ENCODE measurements at places on chromosomes 5 and 9.

- no peak for DNase-seq
Measured at GRCh38 chr5:94661086-94661485, 42.6 kb downstream of the SLF1 start.

- no peak for DNase-seq
Measured at GRCh38 chr9:84818791-84819190, 149.3 kb downstream of the NTRK2 start.

DNA sequence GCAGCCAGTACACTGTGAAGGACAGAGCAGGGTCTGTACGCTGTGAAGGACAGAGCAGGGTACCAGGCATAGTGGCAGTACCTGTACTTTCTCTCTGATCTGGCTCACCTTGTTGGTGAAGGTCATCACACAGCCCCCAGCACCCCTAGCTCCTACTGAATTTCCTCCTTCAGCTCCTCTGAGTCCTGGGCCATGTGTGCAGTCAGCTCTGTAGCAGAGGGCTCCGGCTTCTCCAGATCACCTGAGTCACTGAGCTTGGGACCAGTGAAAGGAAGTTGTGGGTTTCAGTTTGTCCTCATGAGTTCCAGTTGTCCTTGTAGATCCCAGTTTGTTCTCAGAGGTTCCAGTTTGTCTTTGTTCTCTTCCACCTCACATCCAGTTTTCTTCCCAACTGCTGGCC is 5.5 kb downstream of the NUDT2 start:
- no peak for DNase-seq

GRCh38 chr9:110027671-110028081 is 180.3 kb downstream of the C9orf152 start:
- no peak for DNase-seq

- DNase-seq: no peak
Measured at GRCh38 chr5:5371957-5372356, 50.5 kb upstream of the ICE1 start.

GRCh38 chr9:30349526-30350513 is 2034.6 kb upstream of the ACO1 start:
- DNase-seq: no peak

GRCh38 chr9:3224931-3225330 is 300.9 kb downstream of the RFX3 start:
- no peak for DNase-seq

- DNase-seq: no peak
Measured at GRCh38 chr5:60262576-60263295, 369.2 kb upstream of the PDE4D start.

DNA sequence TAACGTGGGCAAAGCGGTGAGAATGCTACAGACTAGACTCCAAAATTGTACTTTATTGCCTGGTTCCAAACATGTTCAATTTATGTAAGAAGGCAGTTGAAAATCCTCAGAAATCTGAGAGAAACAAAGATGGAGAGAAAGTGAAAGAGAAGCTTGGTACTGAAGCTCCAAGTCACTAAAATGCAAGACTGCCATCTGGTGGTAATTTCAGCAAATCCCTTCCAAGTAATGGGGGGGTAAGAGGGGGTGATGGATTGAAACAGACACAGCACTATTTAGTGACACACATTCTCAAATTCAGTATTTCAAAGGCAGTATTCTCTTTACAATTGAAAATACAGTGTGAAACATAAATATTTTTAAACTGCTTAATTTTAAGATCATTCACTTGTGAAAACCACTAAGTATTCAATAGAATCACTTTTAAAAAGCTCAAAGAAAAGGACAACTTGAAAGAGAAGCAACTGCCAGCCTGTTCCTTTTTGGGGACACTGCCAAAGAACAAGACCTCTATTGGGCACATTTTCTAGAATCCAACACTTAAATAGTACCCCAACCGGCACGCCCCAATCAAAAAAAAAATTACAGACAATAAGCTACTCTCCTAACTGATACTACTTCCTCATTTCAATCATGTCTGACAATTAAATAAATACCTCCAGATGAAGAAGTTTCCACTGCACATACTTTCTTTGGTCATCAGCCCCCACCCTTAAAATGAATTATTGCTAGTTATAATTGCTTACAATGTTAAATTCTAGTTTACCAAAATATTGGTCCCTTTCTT is 131.5 kb downstream of the AGTPBP1 start:
- peak; percentile 22 for DNase-seq

DNA sequence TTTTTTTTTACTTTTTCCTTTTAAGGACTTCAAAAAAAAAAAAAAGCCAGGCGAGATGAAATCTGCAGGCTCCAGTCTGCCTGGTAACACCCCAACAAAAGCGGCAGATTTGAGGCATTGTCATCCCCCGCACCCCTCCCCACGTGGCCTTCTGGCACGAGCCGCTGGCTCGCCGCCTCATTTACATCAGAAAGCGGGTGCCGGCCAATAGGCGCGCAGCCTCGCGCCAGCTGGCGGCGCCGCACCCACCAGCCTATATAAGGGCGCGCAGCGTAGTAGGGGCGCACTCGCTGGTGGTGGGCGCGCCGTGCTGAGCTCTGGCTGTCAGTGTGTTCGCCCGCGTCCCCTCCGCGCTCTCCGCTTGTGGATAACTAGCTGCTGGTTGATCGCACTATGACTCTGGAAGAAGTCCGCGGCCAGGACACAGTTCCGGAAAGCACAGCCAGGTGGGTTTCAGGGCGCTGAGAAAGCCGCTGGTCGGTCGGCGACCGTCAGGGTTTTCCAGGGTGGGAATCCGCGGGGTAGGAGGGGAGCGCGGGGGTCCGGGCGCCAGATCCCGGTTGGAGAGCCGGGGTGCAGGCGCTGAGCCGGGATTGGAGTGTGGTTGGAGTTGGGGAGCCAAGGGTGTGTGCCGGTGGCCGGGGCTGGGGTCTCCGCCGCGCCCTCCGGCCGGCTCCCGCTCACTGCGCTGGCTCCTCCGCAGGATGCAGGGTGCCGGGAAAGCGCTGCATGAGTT is at the start of gene GADD45G:
Gene GADD45G, plus strand, starts transcription at position 284 of the 736 bp plus-strand sequence. Its CDS starts 110 bp downstream, at position 394.
- peak; percentile 83 for DNase-seq

- DNase-seq: no peak
Measured at GRCh38 chr9:10704720-10705119, 91.9 kb upstream of the PTPRD start.

DNA sequence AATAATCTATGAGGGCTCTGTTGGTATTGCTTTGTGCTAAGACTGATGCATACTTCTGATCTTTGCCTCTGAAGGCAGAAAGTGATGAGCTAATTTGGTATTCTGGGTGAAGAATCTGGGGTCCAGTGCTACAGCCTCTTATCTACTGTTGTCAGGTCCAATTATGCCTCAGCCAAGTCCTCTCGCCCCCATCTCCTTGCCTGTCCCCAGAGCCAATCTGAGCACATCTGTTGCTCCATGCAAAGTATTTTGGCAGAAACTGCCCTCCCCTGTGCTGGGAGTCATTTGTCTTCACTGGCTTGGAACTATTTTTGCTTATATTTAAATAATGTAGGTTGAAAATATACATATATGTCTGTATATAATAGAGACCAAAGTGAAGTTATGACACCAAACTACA is 23.4 kb downstream of the LSM11 start:
- DNase-seq: no peak

DNA sequence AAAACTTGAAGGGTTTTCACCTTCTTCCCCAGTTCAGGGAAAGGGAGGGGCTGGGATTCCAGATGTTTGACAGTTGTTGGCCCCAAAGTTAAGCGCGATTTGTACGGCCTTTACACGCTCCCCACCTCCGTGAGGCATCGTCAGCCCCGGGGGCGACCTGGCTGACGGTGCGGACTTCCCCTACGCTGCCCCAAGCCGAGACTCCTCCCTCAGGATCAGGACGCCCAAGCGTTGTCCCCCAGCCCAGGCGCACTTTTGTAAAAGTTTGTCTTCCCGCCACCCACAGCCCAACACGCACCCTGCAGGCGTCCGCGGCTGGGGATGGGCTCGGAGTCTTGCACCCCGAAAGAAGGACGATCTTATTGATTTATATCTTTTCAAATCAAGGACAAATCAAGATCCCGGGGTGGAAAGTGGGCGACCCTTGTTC is 713 bp downstream of the MOB3B start:
- peak; percentile 23 for DNase-seq

- DNase-seq: no peak
Measured at GRCh38 chr9:88776717-88777497, 214.4 kb upstream of the S1PR3 start.

DNA sequence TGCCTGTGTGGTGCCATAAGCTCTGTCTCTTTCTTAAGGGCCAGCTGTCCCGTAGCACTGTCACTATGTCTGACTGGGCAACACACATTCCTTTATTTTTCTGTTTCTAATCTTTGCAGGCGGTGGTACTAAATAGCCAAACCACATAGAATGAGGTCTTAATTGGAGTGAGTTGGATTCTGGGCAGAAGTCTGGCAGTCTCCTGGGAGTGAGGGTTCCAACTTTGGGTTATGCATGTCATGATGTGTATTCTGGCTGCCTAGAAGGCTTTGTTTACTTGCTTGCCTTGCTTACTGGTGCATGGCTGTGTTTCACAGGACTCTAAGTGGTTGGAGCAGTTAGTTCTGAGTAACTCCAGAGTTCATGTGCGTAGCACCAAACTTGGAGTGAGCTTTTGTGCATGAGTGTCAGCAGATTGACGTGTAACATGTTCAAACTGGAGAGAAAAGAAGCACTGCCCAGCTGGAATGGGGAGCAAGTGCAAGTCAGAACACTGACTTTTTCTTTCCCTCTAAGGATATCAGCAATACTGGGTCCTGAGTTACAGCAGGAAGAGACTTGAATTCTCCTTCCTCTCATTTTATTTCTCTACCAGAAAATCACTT is 185.8 kb downstream of the PCSK1 start:
- no peak for DNase-seq

- no peak for DNase-seq
Measured at GRCh38 chr9:121453232-121453892, 46.3 kb downstream of the GGTA1 start.

DNA sequence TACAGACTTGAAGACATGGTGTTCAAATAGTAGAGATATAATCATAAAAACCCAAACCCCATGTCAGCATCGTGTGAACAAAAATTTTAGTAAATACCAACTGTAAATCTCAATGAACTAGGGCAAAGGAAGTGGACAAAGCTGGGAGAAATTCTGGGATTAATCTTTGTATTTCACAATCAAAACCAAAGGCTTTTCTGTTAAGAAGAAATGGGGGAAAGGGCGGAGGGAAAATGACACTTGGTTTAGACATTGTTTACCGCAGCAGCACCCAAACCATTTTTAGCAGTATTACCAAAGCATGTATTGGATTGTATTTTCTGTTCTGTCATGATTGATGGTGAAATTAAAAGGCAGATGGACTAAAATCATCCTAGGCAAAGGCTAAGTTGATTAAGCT is 134.2 kb upstream of the PRSS3 start:
- DNase-seq: no peak

- DNase-seq: no peak
Measured at GRCh38 chr5:72209147-72210115, 102.2 kb downstream of the MAP1B start.

GRCh38 chr9:93302586-93303257 is 118.8 kb downstream of the WNK2 start:
- DNase-seq: peak; percentile 51

DNA sequence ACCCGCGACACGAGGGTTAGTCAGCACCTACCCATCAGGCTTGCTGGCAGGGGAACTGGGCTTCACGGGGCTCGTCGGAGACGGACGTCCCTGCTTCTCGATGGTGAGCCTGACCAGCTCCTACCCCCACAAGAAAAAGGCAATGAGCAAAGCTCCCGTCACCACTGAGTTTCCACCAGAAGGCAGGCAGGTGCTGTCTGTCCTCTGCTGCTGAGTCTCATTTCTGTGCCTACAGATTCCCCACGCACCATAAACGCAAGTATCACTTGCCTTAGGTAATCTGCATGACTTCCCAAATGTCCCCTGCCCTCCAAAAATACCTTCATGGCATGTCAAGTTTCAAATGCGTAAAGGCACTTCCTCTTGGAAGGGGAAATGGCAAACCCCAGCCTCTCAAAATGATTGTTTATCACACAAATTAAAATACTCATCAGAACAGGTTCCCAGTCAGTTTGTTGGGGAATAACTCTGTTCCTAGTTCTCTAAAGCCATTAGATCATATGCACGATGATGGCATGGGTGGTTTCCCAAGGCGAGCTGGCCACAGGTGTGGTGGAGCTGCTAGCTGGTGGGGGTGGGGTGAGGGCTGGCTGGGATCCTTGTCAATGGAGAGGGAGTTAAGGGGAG is 85.0 kb downstream of the PRRT1B start:
- DNase-seq: no peak

GRCh38 chr9:86971742-86972141 is 24.4 kb upstream of the GAS1 start:
- no peak for DNase-seq

All from naive thymus-derived CD8-positive, alpha-beta T cell (primary cell).